Stromal cell of bone marrow (primary cell): ENCODE measurements at places on chromosomes 2 and 18.

DNA sequence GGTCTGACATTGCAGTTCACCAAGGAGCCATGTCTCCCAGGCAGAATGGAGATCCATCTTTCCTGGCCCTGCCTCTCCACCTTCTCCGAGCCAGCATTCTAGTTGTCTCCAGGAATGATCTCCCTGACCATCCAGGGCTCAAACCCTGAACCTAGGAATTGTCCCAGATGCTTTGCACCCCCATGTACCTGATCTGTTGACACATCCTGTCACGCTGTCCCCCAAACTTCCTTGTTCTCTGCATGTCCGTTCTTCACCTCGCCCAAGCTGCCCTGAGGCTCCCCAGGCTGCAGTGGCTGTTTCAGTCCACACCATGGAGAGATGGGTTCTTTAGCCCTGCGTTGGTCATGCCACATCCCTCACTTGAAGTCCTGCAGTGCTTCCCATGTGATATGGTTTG, 7.0 kb upstream of the MBP start:
- no peak for DNase-seq

GRCh38 chr2:203759690-203760365, 53.4 kb downstream of the CD28 start:
- peak; percentile 74 for DNase-seq

DNA sequence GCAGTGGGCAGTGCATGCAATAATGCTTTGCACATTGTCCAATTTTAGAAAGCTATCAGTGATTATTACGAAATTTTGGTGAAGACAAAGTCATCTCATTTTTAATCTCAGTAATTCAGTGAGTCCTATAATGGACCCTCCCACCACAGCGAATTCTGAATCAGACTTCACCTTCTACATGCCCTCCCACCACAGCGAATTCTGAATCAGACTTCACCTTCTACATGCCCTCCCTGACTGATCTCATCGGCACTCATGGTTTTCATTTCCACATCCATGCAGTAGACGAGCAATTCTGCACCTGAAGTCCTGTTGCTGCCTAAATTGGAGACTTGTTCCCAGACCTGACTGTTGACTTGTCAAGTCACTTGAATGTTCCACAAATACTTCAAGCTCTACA, 522.3 kb downstream of the EIPR1 start:
- DNase-seq = no peak

GRCh38 chr2:80395251-80395650, 90.7 kb upstream of the LRRTM1 start:
- no peak for DNase-seq

DNA sequence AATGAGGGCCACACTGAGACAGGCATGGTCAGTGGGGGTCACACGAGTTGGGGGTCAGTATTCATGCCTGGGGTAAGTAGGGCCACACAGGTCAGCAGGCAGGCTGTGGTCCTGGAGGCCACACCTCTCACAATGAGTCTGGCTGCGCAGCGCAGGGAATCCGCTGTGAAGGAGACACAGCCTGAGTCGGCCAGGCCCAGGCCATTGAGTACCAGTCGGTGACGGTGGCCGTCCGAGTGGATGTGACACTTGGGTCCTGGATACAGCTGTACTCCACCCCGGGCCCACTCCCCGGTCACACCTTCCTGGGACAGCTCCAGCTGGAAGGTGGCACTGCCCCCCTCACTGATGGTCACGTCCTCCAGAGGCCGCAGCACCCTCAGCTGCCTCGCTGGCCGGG, 10.5 kb downstream of the TMEM198 start:
- no peak for DNase-seq

GRCh38 chr2:17107151-17107550, 411.1 kb downstream of the RAD51AP2 start:
- DNase-seq = no peak

GRCh38 chr2:226185616-226186211, 613.9 kb downstream of the IRS1 start:
- peak; percentile 60 for DNase-seq
